Thyroid gland (tissue), 4 donors: ENCODE measurements at places on chromosomes 6 and 20. TPM values are rescaled to one million over a fixed set of nuclear protein-coding genes. Genes with fewer than 3 reads are reported as not detected.

The HMGN3 gene
- total RNA-seq, result 96.7 TPM

The SNAP25 gene
- 0.67 TPM for total RNA-seq

The ANKRD66 gene
- total RNA-seq, result not detected

The PCK1 gene
- total RNA-seq, result 1.2 TPM

The MCHR2 gene
- total RNA-seq, result not detected

The RBBP8NL gene
- 6.0 TPM for total RNA-seq

The IL17F gene
- not detected for total RNA-seq

The LAMA2 gene
- total RNA-seq, result 117 TPM

The GSTA2 gene
- not detected for total RNA-seq

The TPX2 gene
- 1.1 TPM for total RNA-seq

The SLC2A10 gene
- 33.7 TPM for total RNA-seq

The METTL24 gene
- total RNA-seq, result 4.2 TPM
